ENCODE measurements at places on chromosomes 6 and 20.

- no peak for DNase-seq
These were observed 6.5 kb upstream of the TMEM74B start for GRCh38 chr20:1191299-1191698.

DNA sequence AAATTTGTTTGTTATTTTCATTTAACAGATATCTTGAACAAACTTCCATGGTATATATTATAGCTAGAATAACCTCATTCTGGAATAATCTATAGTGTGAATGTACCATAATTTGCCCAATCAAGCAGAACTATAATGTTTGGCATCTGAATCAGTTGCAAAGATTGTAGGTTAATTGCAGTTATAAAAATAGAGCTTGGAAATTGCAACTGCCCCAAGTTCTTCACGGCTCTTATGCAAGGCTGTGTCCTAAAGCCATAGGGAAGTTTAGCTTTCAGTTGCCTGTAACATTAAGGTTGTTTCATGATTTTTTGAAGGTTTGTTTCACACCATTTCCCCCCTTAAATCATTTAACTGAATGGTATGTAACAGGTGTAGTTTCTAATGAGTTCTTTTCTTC, 19.4 kb downstream of the NQO2 start:
- DNase-seq: no peak

DNA sequence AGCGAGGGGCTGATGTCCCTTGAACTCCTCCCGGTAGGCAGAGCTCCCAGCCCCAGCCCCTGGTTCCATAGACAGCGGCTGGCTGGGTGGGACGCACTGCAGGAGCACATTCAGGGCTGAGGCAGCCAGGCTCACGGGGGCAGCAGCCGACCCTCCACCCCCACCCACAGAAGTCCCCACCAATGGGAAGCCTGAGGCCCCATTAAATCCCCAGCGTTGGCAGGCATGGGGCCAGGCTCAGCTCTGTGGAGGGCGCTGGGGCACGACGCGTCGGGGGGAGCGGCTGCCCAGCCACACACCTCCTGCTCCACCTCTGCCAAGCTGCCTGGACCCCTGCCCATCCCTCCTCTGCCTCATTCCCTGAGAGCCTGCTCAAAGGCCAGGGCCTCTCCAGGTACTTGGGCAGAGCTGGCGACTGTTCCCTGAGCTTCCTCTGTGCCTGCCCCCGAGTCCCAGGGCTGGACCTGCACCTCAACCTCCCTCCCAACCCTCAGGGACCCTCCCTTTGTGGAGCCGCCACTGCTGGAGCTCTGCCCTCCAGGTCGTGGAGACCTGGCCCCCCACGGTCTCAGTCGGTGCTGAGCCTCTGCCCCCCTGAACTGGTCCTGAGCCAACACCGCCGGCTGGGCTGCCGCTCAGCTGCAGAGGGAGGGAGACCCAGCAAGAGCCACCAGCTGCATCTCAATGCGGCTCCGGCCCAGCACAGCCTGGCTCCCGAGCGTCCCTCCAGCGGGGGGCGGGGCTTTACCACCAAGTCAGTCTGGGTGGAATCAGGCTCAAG, 9.1 kb downstream of the CHRNA4 start:
- DNase-seq: no peak

DNA sequence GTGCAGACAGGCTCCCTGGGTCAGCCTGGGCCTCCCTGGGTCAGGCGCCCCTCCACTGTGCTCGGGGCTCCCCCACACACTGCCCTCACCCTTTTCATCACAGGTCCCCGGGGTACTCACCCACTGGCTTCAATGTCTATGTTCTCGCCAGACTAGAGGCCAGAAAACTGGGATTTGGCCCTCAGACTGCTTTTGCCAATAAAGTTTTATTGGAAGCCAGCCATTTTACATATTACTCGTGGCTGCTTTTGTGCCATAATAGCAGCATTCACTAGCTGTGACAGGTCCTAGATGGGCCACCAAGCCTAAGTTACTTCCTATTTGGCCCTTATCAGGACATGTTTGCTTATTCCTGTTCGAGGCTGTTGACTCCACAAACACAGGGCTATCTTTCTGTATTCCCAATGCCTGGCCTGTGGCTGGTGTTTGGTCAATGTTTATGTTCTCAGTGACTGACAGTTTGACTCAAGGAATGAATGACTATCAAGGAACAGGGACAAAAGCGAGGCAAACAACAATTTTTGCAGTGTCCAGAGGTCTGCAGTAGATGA, 525.1 kb upstream of the AGPAT4 start:
- no peak for DNase-seq

- DNase-seq: no peak
These were observed 177.9 kb downstream of the COL9A1 start for GRCh38 chr6:70124882-70125545.

DNA sequence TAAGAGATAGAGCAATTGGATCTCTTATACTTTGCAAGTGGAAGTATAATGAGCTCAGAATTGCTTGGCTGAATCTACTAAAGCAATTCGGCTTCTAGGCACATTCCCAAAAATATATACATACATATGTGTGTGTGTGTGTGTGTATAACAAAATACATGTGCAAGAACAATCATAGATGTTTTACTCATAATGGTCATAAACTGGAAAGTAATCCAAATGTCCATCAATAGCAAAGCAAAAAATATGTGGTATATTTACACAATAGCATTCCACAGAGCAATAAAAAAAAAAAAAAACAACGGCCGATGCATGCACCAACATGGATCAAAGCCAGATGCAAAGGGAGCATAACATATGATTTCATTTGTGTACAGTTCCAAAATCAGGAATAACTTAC, 707.9 kb downstream of the RFPL4B start:
- no peak for DNase-seq

DNA sequence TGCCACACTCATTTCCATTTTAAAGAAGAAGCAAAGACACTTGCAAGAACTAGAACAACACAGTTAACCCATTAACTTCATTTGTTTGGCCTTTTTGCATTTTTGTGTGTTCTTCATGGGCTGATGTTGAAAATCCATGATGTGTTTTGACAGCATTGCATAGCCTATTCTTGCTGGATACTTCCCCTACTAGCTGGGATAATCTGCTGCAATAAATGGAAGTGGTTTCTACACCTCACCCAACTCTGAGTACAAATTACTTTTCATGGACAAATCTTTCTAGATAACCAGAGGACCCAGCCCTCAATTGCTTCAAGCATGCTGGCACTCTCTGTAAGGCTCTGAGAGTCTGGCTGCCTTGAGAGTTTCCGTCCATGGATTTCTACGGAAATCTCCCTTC, 26.5 kb downstream of the CST9L start:
- DNase-seq: no peak

GRCh38 chr20:32518593-32519380, 66.3 kb downstream of the NOL4L start:
- no peak for DNase-seq

GRCh38 chr6:143225929-143226328, 165.2 kb downstream of the AIG1 start:
- no peak for DNase-seq

DNA sequence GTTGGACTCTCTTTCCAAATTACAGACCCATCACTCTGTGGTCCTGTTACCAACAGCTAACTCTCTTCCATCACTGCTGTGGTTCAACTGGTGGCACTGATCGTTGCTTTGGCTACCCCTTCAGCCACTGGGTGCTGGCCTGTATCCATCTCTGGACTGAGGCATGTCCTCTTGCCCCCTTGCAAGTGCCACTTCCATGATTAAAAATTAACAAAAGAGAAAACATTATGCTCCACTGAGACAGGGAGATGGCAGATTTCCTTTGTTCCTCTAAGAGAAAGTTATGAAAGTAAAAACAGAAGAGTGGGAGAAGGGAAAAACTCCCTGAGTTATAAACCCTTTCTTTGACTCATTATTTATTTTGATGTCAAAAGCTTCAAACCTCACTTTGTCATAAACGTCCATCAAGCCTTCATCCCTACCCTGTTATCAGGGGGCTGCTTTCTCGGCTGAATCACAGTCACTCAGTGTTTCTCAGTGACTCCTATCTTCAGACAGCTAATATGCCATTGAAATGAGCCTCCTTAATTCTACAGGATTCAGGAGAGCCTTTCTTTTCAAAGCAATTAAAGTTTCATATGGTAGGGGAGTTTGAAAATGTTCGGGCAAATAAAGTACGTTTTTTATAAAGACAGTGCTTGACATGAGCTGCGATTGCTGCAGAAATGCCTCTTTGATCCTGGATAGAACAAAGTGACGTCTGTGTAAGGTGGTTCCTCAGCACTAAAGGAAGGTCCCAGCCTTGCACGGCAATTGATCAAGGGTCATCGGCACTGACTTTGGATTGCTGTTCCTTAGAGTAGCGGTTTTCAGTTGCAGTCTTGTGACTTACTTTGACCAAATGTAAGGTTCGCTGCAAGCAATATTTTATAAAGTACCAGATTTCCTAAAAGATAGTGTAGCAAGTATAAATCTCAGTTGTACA, 49.9 kb upstream of the PBOV1 start:
- DNase-seq: no peak

DNA sequence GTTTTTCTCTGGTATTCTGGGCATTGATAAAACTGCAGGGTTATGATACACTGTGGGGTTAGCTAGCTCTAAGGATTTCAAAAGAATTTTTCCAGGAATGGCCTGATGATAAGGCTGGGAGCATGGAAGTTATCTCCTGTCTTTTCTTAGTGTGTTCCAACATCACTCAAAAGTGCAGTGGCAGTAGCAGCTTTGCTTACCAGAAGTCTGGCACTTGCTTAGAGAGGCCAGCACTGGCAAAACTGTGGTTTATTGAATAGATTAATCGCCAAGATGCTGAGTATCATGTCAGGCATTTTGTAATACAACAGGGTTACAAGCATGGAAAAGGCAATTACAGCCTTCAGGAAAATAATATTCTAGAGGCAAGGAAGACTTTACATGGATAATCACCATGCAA, 719.5 kb upstream of the GJE1 start:
- no peak for DNase-seq

- no peak for DNase-seq
These were observed 17.8 kb downstream of the ME1 start for GRCh38 chr6:83413068-83413467.

DNA sequence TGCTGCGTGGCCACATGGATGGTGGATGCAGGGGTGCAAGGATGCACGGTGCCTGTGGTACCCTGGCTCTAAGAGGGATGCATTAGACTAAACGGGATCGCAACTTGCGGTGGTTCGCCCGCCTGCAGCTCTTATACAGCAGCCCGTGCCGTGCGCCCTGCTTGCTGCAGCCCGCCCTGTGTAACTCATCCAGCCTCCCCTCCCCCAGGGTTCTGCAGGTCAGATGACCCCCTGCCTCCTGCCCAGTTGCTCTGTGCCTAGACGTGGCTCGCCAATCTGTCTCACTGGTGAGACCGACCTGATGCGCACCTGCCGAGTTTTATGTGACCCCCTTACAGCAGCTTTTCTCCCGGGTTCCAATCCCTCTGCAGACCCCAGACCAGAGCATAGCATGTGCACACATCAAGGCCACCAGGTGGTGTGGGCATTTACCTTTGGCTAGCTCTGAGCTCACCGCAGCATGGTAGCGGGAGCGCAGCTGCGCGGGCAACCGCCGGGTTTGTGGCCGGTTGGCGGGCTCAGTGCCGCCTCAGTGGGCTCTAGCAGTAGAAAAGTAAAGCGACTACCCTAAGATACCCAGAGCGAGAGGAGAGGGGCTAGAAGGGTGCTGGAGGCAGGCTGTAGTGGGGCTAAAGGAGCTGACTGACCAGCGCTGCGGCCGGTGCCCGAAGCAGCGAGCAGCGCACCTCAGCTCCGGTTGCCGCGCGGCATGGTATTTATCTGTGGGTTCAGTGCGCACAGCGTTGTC, 693 bp upstream of the GNAS-AS1 start:
- no peak for DNase-seq

- DNase-seq: no peak
These were observed 206.5 kb upstream of the BMP2 start for GRCh38 chr20:6560978-6561377.
